Muscle of arm (tissue), 14 donors: ENCODE measurements at places on chromosomes 3 and 15.

GRCh38 chr3:128889139-128889894 is 9.9 kb downstream of the ACAD9 start:
- no peak for DNase-seq

GRCh38 chr3:198062068-198062465 is 102.0 kb downstream of the LMLN start:
- DNase-seq, result no peak

GRCh38 chr3:17629400-17629799 is 113.0 kb downstream of the TBC1D5 start:
- DNase-seq, result no peak

- DNase-seq, result no peak
These were observed 139.1 kb upstream of the BNIP2 start for GRCh38 chr15:59828263-59828662.

DNA sequence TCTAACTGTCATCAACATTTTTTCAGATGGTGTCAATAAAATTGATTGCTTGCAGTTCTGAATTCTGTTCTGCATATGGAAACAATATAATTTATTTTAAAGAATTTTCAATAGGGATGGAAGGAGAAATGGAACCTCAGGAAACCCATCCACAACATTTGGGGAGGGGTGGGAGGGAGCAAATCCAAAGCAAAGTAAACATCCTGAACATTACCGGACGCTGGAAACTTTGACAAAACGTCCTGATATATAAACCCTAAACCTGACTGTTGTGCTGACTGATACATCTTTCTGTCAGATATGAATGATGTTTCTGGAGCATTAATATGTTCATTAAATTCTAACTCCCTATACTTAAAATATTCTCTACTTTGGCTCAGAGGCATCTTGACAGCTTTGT is 479.0 kb downstream of the FOXP1 start:
- peak; percentile 46 for DNase-seq

DNA sequence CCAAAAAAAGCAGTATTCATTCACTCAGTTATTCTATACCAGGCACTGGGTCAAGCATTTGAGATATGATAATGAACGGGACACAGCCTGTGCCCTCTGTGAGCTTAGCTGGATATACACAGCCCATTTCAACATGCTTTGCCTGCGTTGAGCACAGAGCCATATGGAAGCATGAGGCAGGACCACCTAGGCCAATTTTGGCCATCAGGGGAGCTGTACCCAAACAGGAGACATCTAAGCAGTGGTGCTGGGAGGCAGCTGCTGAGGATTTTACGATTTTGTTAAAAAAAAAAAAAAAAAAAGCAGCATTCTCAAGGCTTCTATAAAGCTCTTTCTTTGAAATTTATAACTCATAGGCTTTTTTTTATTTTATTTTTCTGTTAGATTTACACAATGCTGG is 87.2 kb upstream of the SLC2A2 start:
- no peak for DNase-seq

GRCh38 chr3:146498002-146498736 is 28.8 kb upstream of the PLSCR2 start:
- DNase-seq, result no peak

DNA sequence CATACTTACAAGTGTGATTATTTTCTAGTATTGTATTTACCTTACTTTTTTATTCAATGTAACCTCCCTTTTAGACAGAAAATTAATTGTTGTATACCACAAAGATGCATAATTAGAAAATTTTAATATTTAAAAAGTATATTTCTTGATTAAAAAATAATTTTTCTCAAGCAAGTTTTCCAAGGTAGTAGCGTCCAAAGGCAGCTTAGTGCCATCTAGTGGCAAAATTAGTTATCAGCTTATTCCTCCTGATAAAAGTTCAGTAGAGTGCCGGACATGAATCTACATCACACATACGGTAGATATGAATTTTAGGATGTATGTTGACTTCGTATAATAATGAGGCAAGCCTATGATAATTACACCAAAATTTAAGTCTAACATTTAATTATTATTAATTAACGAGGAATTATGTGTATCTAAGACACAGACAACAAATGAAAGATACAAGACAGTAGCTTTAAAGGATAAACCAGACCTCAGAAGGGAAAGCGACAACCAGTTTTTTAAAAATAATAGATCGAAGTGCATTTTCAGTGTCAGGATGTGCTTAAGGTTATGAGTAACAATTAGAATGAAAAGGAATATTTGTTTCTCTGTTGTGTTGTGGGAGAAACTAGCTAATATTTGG is 405.9 kb downstream of the ROBO1 start:
- DNase-seq, result peak; percentile 51

DNA sequence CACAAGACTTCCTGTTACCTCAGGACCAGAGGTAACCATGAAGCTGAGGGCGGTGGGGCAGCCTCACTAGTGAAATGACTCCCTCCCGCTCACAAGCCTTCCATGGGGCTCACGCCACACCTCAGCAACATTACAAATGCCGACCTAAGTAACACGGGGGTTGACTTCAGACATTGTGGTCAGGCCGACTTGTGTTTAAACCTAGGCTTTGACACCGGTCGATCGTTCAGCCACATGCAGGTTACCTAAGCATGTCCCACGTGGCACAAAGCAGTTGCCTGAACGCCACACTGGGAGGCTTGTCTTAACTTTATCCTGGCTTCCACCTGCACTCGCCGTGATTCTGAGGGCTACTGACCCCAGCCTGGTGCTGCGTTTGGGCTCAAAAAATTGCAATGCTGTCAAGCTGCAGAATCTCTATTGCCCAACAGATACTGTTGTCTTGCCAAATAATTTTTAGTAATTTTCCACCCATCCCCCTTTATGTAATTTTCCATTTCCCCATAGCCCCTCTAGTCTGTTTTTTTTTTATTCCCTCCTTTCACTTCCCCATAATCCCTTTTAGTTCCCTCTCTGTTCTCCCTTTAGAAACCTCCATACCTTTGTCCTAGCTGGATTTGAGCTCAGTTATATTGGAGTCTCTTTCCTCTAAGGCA is 158.6 kb upstream of the RGMA start:
- DNase-seq, result no peak

DNA sequence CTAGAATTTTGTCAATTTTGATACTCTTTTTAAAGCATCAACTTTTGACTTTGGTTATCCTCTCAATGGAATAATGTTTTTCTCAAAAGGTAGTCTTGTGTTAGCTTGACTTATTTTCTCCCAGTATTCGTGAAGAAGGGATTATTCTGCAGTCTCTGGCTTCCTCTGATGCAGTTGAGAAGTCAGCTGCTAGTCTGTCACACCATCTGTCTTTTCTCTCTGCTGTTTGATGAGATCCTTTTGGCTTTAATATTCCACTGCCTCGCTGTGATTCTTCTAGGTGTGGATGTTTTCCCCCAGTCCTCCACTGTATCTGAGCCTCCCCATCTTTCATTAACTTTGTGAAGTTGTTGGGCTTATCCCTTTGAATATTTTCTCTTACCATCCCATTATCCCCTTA is 141.0 kb downstream of the WDR72 start:
- DNase-seq, result no peak

- DNase-seq, result peak; percentile 66
These were observed 50.8 kb upstream of the RPL32 start for GRCh38 chr3:12891985-12892839.

GRCh38 chr3:59425942-59426341 is 376.1 kb upstream of the CFAP20DC start:
- DNase-seq, result no peak

DNA sequence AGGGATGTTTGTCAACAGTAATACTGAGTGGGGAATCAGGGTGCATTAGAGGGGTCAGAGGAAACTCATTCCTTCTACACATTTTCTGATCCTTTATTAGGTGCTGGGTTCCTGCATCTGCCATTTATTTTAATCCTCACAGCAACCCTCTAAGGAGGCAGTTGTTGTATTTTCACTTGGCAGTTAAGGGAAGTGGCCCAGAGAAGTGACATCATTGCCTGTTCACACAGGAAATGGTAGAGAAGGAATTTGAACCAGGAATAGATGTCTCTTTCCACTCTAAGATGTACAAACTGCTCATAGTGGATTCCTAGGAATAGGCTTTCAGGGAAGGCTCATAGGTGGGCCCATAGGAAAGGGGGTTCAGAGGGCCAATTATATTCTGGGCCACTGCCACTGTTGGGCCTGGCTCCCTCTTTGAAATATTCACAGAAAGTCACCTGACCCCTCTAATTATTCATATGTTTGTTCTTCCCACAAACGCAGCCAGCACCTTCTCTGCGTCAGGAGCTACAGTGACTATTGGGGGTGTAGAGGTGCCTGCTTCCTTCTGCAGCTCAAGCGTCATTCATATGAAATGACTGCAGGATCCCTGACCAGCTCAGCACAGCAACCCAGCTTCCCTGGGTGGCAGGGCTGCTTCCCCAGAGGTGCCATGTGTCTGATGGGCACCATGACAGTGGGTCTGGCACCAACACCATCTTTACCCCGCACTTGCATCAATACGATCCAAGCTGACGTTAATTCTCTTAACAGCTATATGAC is 163.9 kb upstream of the SMAD3 start:
- DNase-seq, result no peak

- DNase-seq, result no peak
These were observed 185.6 kb upstream of the ADAMTS9 start for GRCh38 chr3:64873400-64873799.

- no peak for DNase-seq
These were observed 540.4 kb upstream of the ARRDC4 start for GRCh38 chr15:97420130-97420529.

GRCh38 chr15:60370105-60370868 is 27.5 kb downstream of the ANXA2 start:
- DNase-seq, result no peak

- no peak for DNase-seq
These were observed 195.1 kb downstream of the OTOL1 start for GRCh38 chr3:161691677-161692076.

DNA sequence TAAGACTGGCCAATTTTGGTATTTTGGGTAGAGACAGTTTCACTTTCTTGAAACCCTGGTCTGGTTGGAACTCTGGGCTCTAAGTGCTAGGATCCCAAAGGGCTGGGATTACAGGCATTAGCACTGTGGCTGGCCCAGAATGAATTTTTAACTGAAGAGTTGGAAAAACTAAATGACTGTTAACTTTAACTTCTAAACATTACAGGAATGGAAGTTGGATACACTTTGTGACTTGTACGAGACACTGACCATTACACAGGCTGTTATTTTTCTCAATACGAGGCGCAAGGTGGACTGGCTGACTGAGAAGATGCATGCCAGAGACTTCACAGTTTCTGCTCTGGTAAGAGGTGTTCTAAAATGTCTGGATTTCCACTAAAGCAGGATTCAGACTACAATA is 3.5 kb downstream of the EIF4A2 start:
- DNase-seq, result no peak

- DNase-seq, result no peak
These were observed 11.4 kb downstream of the TRA2B start for GRCh38 chr3:185926445-185926844.

DNA sequence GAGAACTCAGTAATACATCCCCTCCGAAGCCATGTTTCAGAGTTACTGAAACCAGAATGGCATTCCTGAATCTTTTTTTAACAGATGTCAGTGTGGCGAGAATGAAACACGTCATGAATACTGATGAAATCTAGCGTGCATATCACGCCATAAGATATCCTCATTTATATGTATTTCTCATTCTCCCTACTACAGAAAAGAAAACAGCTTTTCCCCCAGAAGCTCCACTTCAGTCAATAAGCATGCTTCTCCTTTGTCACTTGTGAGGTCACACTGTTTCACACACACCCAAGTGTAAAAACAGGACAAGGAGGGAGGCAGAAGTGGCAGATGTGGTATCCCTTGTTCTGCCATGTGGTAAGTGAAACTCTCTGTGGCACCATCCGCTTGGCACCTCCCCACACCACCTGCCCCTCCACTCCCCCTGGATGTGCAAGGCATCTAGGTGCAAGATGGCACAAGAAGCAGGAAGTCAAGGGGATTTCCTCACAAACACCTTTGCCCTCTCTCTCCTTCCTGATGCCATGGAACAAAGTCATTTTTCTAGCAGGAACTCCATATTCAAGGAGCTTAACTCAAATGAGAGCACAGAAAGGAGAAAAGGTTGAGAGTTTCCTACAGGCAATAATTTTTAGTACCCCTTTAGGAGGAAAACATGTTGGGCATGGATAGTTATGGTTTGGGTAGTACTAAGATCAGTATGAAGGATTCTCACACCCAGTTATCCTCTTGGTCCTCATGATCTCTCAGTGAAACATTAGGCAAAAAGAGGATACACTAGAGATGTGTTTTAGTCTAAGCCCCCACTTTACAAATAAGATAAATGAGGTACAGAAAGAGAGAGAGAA is 47.5 kb upstream of the FRMD4B start:
- no peak for DNase-seq

GRCh38 chr3:88019024-88019423 is 39.8 kb downstream of the CGGBP1 start:
- DNase-seq, result no peak

GRCh38 chr15:69595009-69595791 is 142.6 kb downstream of the RPLP1 start:
- DNase-seq, result peak; percentile 26

- no peak for DNase-seq
These were observed 36.8 kb upstream of the TNFSF10 start for GRCh38 chr3:172560026-172560425.

- DNase-seq, result no peak
These were observed 8.9 kb downstream of the AKAP13 start for GRCh38 chr15:85389306-85389650.

DNA sequence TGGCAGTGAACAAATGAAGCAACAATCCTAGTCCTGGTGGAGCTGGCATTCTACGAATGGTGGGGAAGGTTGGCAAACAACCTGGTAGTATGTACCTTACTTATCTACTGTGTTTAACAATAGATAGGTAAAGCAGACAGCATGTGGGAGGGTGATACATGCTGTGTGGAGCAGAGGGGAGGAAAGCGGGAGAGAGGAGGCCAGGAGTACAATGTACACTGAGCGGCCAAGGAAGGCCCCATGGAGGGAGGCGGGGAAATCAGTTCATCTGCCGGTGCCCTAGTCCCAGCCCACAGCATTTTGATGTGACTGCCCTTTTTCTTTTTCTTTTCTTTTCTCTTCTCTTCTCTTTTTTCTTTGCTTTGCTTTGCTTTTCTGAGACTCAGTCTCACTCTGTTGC is 5.3 kb upstream of the RHCG start:
- DNase-seq, result no peak

DNA sequence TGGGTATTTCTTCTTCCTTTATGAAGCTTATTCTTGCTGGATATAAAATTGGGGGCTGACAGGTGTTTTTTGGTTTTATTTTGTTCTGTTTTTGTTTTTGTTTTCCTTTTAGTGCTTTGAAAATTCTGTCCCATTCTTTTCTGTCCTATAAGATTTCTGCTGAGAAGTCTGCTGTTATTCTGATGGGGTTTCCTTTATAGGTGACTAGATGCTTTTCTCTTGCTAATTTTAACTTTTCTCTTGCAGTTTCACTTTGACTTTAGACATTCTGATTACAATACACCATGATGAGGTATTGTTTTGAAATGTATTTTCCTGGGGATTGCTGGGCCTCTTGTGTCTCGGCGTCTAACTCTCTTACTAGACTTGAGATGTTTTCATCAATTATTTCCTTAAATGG is 22.8 kb downstream of the TTC14 start:
- no peak for DNase-seq
